ENCODE measurements at places on chromosomes 16 and 17.

- DNase-seq, result no peak
Measured at GRCh38 chr17:28843816-28844148, 1.2 kb upstream of the FAM222B start.

DNA sequence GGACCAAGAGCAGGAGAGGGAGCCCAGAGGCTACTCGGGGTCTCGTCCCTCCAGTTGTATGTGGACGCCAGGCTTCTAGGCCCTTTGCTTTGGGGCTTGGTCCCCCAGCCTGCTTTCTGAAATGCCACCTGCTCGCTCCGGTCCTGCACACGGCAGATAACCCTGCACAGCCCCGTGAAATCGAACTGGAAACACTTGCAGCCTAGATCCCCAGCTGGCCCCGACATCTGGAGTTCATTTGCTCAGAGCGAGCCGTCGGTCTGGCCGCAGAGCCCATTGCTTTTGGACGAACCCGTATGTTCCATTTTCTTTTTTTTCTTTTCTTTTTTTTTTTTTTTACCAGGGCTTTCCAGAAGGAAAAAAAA, 22.9 kb downstream of the C1QTNF1 start:
- DNase-seq, result no peak

- no peak for DNase-seq
Measured at GRCh38 chr16:84082835-84083569, 33.7 kb downstream of the MBTPS1 start.

GRCh38 chr17:74733365-74734122, 3.5 kb upstream of the RAB37 start:
- no peak for DNase-seq

DNA sequence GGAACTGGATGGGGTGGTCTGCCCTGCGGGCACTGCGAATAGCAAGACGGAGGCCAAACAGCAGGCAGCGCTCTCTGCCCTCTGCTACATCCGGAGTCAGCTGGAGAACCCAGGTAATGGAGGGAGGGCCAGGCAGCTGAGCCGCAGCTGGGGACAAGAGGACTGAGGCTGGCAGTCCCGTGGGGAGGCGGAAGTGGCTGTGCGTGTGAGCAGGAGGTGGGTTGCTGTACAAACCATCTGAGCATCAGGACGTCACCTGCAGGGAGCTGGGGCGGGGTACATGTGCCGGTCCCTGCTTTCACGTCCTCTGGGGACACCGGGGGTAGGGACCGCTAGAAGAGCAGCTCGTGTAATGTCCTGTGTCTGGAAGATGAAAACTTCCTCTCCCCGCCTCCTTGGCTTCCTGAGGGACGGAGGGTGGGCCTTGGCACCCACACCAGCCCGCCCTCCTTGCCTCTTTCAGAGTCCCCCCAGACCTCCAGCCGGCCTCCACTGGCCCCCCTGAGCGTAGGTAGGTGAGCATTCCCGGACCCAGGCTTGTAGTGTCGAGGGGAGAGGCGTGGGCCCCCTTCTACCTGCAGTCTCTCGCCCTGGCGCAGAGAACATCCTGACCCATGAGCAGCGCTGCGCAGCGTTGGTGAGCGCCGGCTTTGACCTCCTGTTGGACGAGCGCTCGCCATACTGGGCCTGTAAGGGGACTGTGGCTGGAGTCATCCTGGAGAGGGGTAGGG, 3.7 kb downstream of the ADAD2 start:
- DNase-seq, result peak; percentile 26

- no peak for DNase-seq
Measured at GRCh38 chr17:72747501-72747900, 345.0 kb downstream of the SLC39A11 start.

DNA sequence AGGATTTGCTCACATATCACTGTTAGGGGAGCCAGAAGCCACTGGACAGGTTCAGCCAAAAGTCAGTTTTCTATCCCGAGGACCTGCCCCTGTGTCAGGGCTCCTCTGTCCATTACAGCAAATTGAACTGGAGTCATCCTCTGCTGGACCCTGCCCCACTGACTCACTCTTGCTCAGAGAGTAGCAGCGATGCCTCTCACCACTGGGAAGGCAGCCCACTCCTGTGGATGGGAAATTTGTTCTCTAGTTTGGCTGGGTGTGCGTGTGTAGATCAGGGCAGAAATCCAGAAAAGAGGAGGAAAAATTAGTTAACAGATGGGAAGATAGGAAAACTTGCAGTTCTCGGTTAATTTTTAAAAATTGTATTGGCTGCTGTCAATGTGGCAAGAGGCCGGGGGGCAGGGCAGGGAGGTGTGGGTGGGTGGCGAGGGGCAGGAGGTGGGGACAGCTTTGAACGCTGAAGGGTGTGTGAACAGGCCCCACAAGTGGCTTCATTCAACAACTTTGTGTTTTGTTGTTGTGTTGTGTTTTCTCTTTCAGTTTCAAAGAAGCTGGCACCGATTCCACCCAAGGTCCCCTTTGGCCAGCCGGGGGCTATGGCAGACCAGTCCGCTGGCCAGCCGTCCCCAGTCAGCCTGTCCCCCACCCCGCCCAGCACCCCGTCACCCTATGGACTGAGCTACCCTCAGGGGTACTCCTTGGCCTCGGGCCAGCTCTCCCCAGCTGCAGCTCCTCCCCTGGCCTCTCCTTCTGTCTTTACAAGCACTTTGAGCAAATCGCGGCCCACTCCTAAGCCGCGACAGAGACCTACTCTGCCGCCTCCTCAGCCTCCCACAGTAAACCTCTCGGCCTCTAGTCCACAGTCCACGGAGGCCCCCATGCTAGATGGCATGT, 33.6 kb downstream of the ELAC2 start:
- no peak for DNase-seq

- DNase-seq, result no peak
Measured at GRCh38 chr16:84774810-84775209, 45.0 kb upstream of the CRISPLD2 start.

DNA sequence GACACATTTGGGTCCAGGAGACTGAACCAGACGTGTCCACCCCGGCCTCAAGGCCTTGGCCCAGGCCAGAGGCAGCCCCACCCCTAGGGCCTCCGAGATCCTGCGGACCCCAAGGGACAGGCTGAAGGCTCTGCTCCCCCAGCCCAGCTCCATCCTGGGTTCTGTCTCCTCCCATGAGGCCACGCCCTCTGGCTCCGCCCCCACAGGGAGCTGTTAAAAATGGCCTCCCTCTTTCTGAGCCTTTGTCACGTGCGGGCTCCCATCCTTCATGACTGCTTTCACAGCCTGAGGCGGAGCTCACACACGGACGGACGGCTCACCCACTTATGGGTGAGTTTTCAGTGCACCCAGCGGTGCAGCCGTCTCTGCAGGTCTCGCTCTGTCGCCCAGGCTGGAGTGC, 6.5 kb upstream of the CACNA1H start:
- no peak for DNase-seq
